A549 treated with Mapracorat at 1 μM for 4 hours (cell line): ENCODE measurements at places on chromosomes 4 and X. TPM values are rescaled to one million over a fixed set of nuclear protein-coding genes. Genes with fewer than 3 reads are reported as not detected.

The BMX gene
- total RNA-seq = not detected in 5 replicates

The MAGEA9B gene
- not detected in 5 replicates for total RNA-seq

The GAK gene
- 30.3 to 54.2 TPM (median 51.0 TPM) in 5 replicates for total RNA-seq

The PRRG3 gene
- not detected in 5 replicates for total RNA-seq
